MV-4-11 (cell line): ENCODE measurements at places on chromosomes 16 and 17.

GRCh38 chr17:57518587-57519581 is 226.2 kb downstream of the CCDC182 start:
- no peak for DNase-seq

GRCh38 chr17:9414471-9414870 is 161.1 kb downstream of the STX8 start:
- no peak for DNase-seq

DNA sequence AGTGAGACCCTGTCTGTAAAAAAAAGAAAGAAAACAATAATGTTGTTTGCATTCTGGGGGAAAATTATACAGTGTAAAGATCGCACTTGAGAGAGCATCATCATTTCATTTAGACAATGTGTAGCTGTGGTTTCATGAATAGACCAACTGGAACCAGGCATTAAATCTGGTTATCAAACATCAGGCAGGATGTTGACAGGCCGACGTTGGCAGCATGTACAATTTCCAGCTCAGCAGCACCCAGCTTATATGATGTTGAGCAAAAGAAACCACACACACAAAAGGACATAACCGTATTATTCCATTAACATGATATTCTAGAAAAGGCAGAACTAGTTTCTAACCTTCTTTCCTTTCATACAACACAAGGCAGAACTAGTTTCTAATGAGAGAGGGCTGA is 5.8 kb downstream of the MARVELD3 start:
- DNase-seq = no peak

DNA sequence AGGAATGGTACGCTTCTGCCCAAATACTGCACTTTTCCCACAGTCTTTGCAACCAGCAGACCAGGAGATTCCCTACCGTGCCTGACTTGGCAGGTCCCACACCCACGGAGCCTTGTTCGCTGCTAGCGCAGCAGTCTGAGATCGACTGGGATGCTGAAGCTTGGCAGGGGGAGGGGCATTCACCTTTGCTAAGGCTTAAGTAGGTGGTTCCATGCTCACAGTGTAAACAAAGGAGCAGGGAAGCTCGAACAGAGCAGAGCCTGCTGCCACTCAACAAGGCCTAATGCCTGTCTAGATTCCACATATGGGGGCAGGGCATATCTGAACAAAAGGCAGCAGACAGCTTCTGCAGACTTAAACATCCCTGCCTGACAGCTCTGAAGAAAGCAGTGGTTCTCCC is 107.2 kb upstream of the TMEM97 start:
- DNase-seq = no peak

GRCh38 chr17:45003877-45004276 is 35.8 kb upstream of the C1QL1 start:
- no peak for DNase-seq

GRCh38 chr16:17409894-17410293 is 60.9 kb downstream of the XYLT1 start:
- no peak for DNase-seq

GRCh38 chr17:48624544-48625494 is 1.3 kb downstream of the HOXB9 start:
- DNase-seq = no peak

DNA sequence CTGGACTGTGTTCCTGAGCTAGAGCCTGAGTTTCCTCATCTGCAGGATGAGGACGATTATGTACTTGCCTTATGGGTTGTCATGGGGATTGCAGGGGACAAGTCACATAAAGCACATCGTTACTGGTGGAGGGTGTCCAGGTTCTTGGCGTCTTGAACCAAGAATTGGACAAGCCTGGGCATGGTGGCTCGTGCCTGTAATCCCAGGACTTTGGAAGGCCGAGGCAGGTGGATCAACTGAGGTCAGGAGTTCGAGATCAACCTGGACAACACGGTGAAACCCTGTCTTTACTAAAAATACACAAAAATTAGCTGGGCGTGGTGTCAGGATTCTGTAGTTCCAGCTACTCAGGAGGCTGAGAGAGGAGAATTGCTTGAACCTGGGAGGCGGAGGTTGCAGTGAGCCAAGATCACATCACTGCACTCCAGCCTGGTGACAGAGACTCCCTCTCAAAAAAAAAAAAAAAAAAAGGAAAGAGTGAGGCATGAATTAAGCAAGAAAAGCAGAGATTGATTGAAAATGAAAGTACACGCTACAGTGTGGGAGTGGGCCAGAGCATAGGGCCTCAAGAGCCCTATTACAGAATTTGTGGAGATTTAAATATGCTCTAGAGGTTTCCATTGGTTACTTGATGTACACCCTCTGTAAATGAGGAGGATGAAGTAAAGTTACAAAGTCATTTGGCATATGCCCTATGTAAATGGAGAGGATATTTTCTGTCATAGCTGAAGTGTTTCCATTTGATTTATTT is 30.7 kb downstream of the ADGRG5 start:
- no peak for DNase-seq

- peak; percentile 28 for DNase-seq
These were observed 1.9 kb upstream of the PRRT2 start for GRCh38 chr16:29809850-29810698.

- peak; percentile 29 for DNase-seq
These were observed 4.3 kb upstream of the NAGLU start for GRCh38 chr17:42531455-42532354.

DNA sequence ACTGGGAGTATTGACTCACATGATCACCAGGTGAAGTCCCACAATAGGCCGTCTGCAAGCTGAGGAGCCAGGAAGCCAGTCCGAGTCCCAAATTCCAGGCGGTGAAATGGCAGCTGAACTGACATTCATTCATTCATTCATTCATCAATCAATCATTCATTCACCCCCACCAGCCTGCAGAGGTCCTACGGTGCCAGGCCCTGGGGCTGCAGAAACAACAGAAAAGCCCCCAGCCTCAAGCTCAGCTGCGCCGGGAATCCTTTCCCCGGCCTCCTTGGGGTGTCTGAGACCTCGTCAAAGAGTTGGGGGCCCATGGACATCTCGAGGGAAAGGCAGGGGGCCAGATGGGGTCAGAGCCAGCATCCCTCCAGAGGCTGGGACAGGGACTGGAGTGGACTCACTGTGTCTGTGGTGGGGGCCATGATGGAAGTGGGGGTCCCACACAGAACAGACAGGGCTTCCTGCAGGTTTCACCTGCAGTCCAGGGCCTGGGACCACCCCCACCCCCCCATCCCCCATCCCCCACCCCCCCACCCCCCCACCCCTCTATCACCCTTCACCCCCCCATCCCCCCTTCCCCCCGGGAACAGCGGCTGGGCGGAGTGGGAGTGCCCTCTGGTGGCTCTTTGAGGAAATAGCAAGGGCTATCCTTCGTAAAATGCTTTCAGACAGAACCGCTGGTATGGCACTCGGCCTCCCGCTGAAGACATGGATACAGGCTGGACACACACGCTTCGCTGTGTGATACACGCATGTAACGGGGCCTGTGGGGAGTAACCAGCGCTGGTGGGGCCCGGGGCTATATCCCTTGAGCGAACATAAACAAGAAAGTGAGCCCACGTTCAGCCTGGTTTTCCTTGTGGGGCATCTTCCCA is 8.5 kb upstream of the ZC3H18 start:
- peak; percentile 10 for DNase-seq

- no peak for DNase-seq
These were observed 76.8 kb downstream of the SEC14L1 start for GRCh38 chr17:77217566-77217965.

DNA sequence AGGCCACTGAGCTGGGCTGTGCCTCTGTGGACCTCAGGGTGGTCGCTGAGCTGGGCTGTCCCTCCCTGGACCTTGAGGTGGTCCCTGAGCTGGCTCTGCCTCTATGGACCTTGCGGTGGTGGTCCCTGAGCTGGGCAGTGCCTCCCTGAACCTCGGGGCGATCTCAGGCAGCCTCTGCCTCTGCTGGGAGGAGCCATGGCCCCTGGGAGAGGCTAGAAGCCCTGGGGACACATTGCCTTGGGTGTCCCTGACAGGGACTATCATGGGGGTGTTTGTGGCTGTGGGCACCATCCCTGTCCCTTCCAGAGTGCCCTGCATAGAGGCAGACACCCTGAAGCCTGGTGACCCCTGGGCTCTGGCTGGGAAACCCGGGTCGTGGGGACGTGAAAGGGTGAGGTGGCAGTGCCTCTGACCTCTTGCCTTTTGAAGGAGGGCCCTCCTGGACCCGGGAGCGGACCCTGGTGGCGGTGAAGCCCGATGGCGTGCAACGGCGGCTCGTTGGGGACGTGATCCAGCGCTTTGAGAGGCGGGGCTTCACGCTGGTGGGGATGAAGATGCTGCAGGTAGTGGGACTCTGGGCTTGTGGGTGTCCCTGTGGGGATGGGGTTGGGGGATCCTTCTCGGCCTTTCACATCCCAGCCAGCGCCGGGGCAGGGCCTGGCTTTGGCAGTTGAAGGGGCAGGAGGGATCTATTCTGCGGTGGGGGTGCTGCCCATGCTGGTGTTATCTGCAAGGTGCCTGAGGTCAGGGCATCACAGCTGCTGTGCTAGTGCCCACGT is 1.8 kb downstream of the NME4 start:
- DNase-seq = no peak

DNA sequence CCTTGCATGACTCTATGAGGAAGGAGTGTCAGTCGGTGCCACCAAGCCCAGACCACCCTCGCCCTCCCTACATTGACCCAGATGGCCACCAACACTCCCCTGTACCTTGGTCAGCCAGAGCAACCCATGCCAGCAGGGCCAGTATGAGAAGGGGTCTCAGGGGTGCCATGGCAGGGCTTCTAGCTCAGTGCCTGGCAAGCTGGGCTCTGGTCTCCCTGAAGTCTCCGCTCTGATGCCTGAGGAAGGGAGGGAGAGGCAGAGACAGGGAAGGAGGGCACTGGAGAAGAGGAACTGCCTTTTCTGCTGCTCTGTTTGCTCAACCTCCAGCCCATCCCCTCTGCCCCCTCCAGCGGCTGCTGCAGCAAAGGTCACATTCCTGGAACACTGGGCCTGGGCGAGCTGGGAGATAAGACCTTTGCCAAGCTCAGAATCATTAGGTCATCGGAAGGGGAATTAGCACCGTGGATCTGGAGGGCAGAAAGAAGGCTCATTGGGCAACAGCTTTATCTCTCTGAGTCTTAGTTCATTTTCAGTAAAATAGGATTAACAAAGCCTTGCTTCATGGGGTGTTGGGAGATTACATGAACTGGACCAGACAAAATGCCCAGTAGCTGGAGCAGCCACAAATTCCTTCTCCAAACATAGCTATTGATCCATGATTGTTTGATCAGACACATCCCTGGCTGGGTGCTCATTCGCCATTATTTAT is at the start of gene VTN:
Gene VTN (minus strand): TSS at position 273 of the 709 bp plus-strand sequence. CDS start 104 bp downstream, at position 169.
- peak; percentile 49 for DNase-seq

DNA sequence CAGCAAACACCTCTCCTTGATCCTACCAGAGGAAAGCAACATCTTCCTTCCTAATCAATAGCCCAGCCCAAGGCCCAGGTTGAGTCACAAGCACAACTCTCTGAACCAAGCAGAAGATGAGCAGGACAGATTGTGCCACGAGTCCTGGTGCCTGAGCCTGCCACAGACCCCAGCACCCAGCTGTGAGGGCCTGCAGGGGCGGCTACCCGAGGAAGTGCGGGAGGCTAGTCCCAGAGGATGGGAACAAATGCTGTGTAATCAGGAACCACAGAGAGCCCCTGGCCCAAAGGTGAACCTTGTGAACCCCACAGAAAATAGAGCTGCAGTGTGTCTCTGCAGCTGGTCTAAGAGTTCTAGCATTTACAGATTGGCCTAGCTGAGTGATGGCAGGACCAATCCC is 126.8 kb upstream of the HSBP1 start:
- no peak for DNase-seq

- DNase-seq = no peak
These were observed 643 bp downstream of the HSDL1 start for GRCh38 chr16:84144209-84144858.

DNA sequence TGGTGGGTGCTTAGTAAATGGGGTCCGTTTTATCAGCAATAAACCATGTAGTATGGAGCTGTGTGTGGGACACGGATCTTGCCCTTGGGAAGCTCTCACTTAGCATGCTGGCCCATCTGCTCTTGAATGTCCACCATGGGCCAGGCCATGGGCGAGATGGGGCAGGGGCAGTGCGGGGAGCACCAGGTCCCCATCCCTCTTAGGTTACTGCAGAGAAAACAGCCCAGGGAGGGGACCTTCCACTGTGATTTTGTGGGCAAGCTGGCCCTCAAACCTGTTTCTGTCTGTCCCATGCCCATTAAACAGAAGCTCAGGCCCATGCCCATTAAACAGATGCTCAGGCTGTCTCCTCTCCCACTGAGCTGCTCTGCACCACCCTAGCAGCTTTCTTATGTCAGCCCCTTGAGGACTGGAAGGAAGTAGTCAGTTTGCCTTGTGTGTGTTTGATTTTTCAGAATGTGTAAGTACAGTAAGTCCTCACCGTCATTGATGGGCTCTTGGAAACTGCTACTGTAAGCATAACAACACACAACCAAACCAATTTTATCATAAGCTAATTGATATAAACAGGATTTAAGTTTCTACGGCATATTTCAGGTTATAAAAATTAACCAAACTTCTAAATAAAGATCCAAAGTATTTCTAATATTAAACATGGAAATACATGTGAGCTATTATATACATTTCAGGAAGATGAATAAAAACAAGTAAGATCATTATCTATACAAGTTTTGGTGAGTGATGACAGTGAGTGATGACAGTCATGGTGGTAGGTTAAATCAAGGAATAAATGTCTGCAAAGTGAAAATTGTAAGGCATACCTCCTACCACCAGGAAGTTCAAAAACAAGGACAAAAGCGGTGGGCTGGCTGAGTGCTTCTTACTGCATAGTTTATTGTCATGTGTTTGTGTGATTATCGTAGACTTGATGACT is 11.5 kb downstream of the MPRIP start:
- DNase-seq = no peak

DNA sequence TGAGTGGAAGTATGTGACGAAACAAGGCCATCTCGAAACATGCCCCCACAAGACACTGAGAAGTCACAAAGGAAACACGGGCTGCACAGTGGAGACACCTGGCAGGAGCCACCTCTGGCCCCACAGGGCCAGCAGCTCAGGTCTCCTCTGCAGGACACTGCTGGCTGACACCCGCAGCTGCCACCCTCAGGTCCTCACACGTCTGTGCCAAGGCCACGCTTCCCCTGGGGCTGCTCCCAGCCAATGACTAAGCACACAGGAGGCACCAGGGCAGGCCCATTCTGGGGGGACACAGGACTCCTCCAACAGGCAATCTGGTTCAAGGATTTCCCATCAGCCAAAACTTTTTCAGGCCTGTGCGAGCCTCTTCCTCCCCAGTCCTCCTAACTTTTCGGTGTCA is 36.4 kb downstream of the MBTPS1 start:
- DNase-seq = no peak

DNA sequence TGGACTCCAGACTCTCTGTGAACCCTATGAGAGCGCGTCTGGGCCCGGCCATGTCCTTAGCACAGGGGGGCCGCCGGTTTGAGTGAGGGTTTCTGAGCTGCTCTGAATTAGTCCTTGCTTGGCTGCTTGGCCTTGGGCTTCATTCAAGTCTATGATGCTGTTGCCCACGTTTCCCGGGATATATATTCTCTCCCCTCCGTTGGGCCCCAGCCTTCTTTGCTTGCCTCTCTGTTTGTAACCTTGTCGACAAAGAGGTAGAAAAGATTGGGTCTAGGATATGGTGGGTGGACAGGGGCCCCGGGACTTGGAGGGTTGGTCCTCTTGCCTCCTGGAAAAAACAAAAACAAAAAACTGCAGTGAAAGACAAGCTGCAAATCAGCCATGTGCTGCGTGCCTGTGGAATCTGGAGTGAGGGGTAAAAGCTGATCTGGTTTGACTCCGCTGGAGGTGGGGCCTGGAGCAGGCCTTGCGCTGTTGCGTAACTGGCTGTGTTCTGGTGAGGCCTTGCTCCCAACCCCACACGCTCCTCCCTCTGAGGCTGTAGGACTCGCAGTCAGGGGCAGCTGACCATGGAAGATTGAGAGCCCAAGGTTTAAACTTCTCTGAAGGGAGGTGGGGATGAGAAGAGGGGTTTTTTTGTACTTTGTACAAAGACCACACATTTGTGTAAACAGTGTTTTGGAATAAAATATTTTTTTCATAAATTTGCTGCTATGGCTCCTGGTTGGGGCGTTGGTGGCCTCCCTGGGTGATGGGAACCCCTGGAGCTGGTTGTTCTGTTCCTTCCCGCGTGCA is 23.1 kb downstream of the STAT5A start:
- peak; percentile 80 for DNase-seq
